ENCODE measurements at places on chromosomes 7 and 10.

GRCh38 chr10:119454990-119455389, 87.5 kb downstream of the RGS10 start:
- DNase-seq, result no peak

GRCh38 chr10:127345231-127345965, 149.0 kb upstream of the INSYN2A start:
- no peak for DNase-seq

DNA sequence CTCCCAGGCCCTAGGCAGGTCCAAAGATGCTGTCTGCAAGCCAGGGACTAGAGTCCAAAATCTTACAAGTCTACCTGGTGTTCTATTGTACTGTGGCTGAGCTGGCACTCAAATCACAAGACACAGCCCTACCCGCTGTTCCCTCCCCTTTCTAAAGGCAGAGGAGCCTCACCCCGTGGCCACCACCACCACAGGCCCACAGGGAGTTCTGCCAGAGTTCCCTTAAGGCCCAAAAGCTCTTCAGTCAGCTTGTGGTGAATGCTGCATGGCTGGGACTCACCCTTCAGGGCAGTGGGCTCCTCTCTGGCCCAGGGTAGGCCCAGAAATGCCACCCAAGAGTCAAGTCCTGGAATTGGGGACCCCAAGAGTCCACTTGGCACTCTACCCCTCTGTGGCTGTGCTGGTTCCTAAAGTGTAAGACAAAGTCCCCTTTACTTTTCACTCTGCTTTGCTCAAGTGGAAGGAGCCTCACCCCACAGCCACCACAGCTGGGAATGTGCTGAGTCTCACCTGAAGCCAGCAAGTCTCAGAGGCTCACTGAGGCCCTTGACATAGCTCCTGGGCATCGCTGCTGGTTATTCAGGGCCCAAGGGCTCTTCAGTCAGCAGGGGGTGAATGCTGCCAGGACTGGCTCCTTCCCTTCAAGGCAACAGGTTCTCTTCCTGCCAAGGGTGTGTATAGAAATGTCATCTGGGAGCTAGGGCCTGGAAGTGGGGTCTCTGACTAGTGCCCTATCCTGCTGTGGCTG, 48.8 kb upstream of the PSAP start:
- no peak for DNase-seq

DNA sequence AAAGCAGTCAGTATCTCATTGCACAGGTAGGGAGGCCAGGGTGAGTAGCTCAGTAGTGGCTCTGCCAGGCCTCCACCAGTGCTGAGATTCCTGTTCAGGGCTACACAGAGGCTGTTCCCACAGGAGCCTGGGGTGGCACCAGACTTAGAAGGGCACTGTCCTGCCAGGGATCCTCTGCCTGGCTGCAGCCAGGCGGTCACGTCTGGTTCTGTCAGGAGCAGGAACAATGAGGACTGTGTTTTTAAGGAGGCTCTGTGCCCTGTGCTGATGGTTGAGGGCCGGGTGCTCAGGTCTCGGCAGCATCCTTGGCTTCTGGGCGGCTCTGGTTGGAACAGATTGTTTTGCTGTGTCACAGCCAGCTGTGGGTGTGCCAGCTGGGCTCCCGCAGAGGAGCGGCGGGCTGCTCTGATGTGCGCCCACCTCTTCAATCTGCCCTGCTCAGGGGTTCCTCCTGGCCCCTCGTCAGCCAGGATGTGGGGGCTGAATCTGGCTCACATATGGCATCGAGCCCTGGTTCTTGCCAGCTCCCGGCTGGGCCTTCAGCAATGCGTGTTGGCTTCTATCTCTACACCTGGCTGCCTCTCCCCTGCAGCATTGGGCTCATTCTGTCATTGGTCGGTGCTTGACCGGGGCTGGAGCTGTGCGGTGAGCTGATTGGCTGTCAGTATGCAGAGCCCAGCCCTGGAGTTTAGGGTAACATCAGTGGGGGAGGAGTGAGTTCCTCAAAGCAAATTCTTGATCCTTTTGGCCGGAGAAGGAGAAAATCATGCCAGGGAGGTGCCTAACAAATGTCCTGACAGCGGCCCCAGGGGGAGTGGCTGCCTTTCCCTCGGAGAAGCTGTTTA, 41.2 kb downstream of the TACR2 start:
- peak; percentile 90 for DNase-seq

DNA sequence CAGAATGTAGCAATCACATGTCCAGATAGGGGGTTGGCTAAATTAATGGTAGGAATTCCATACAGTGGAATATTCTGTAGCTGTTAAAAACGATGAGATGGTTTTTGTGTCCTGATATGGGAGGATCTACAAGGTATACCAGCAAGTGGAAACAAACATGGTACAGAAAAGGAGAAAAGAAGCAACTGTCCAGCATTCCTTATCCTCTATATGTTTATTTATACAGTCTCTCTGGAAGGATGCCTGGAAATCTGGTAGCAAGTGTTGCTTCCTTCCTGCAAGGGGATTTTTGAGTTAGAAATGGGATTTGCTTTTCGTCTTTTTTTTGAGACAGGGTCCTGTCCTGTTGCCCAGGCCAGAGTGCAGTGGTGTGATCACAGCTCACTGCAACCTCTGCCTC, 19.3 kb downstream of the IL15RA start:
- DNase-seq, result no peak

DNA sequence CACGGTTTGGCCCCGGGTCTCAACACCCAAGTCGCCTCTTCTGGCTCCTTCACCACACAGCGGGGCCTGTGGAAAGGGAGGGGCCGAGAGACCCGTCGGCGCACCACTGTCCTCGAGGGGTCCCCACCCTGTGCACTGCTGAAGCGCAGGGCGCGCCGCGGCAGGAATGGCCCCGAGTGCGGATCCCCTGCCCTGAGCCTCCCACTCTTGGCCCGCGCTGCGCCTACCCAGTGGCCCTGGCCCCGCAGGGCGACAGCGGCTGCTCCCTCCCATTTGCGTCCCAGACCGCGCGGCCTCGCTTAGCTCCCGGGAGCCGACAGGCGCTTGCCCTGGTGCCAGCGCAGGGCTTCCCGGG, 2.1 kb upstream of the SFMBT2 start:
- no peak for DNase-seq

GRCh38 chr10:120328647-120329046, 128.4 kb upstream of the PLPP4 start:
- DNase-seq, result no peak

GRCh38 chr7:13433946-13434345, 555.5 kb downstream of the ETV1 start:
- no peak for DNase-seq

GRCh38 chr7:106797937-106798336, 67.1 kb upstream of the PIK3CG start:
- DNase-seq, result no peak

All from NCI-H226 (cell line).